ENCODE measurements at places on chromosomes 1 and 21.

DNA sequence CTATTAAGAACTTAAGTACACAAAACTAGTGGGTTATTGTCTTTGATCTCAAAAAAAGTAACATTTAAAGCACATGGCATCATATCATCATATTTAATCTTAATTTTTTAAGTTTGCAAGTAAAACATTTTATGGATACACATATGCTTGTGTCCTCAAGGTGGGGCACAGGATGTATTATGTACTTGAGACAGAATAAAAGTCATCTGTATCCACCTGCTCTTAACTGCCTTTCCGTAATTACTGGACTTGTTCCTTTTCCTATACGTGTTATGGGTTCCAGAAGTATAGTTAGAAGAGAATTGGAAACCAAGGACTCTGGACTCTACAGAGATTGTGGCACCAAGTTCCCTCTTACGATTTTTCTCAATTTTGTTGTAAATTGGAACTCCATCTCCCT, 79.4 kb downstream of the FCRL5 start:
- no peak for DNase-seq

GRCh38 chr1:89953131-89953626, 41.7 kb upstream of the ZNF326 start:
- DNase-seq = peak; percentile 62

DNA sequence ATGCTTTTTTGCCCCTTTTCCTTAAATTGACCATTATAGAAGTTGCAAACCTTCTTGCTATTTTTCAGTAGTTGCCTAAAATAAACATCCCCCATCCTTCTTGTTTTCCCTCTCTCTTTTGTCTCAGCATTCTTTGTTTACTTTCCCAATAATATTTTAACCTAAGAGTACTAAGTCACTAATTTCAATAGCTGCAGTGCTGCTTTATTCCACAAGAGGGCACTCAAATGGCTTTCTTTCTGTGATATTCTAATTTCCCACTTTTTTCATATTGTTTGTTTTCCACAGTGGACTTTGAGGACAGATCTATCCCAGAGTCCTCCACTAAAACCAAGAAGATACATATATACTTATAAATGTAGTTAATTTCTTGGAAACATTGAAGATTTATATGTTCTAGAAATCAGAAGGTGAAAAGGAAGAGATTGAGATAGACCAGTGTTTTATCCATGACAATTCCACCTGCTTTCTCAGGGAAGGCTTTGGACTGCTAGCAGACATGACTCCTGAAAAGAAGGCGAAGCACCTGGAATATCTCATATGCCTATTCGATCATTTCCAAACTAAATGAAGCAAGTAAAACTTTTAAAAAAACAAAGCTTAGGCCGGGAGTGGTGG, 104.8 kb upstream of the GRIK1 start:
- DNase-seq = peak; percentile 8

GRCh38 chr1:113579256-113580018, 179.8 kb downstream of the PHTF1 start:
- DNase-seq = peak; percentile 23

DNA sequence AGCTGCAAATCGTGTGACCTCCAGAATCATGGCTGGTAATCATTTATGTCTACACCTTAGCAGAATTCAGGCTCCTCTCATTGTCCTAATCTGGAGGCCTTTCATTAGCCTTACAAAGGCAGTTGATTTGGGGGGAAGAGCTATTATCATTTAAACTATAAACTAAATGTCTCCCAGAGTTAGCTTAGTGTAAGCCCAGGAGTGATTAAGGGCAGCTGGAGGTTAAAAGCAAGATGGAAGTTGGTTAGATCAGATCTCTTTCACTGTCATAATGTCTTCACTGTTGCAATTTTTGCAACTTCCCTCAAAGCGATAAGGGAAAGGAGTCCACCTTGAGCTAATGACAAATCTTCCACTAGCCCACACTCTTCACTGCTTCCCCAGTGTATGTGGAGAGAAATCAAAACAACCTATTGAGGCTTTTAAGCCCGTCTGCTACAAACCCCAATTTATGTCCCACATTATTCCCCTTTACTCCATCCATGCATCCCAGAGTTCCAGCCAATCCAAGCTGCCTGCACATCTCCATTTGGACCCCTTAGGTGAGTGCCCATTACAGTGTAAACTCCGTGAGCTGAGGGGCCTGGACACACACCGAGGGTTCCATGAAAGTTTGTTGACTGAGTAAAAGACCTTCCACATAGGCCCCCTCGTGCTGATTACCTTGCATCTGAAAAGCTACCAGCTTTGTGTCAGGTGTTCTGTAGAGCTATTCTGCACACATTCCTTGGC, 61.5 kb upstream of the KLHDC7A start:
- DNase-seq = no peak

DNA sequence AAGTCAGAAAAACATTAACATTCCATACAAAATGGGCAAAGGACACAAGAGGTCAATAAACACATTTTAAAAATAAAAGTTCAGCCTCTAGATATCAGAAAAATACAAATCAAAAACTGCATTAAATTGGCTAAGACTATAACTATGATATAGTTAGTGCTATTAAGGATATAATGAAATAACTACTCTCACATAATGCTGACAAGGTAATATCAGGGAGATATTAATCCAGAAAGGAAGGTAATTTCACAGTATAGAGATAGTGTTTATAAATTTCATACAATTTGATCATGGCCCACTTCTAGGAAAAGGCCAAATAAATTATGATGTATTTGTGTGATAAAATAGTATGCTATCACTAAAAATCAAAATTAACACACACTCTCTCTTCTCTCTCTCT, 61.8 kb downstream of the LBR start:
- DNase-seq = no peak

DNA sequence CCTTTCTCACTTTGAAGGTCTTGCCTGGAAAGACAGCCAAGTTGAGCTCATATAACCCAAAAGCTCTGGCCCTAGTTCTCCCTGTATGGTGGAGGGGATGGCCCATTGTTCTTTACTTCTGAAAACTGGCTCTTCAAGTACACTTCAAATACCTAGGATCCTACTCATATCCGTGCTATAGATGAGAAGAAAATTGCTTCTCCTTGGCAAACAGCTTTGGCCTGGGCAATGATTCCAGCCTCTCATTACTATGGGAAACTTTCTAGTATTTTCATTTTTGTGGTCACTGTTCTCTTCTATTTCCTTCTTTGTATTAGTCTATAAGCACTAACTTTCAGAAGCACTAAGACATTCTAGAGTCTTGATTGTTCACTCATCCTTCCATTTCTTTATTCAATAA, 53.7 kb downstream of the ZNF697 start:
- no peak for DNase-seq

GRCh38 chr1:95022644-95022926, 50.2 kb downstream of the ALG14 start:
- DNase-seq = no peak

DNA sequence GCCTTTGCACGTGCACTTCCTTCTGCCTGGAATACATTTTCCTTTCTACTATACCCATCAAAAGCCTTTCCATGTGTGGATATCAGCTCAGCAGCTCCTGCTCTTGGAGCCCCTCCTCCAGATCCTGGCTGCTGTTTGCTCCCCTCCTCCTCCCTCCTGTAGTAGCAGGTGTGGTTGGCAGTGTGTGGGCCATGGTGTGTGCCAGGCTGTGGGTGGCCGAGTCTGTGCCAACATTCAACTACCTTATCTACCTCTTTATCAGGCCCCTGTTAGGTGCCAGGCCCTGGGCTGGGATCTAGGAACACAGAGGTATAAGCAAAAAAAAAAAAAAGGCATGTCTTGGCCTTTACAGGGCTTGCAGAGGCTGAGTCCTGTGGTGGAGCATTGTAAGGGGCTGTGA, 180.6 kb upstream of the JUN start:
- no peak for DNase-seq

DNA sequence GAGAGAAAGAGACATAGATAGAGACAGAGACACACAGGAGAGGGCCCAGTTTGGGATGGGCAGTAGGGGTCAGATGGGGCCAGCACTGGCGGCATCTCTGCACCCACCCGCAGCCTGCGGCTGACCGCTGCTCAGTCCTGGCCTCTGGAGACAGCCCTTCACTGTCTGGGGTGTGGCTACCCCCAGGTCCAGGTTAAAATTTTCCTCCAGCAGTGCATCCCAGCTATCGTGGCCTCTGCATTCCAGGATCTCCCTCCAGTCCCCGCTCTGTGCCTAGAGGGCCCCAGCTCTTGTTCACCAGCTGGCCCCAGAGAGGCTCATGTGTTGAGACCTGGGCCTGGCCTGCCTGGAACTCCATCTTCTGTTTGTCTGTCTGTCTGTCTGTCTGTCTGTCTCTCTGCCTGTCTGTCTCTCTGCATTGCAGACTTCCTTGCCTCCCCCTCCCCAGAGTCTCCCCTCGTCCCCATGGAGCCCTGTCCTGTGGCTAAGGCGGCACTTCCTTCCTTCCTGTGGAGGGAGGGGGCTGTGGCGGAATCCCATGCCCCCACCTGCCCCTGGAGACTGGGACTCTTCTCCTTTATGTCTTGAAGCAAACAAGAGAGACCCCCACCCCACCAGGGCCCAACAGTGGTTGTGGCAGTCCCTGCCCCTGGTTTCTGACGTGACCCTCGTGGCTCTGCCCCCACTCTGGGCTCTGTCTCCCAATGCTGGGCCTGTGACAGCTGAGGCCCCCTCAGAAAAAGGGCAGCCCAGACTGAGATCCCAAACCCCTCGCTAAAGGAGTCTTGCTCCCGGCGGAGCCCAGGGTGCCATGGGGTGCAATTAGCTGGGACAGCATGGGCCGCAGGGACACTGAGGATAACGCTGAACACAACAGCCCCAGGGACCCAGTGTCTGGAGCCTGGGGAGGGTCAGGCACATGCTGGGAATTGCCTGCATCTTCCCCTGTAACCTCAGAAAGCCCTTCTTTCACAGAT, 241.8 kb downstream of the NPHP4 start:
- no peak for DNase-seq

- DNase-seq = no peak
Observed at GRCh38 chr1:8892026-8892425, 13.5 kb upstream of the ENO1 start.

GRCh38 chr1:212769459-212770167, 22.0 kb downstream of the NSL1 start:
- no peak for DNase-seq

DNA sequence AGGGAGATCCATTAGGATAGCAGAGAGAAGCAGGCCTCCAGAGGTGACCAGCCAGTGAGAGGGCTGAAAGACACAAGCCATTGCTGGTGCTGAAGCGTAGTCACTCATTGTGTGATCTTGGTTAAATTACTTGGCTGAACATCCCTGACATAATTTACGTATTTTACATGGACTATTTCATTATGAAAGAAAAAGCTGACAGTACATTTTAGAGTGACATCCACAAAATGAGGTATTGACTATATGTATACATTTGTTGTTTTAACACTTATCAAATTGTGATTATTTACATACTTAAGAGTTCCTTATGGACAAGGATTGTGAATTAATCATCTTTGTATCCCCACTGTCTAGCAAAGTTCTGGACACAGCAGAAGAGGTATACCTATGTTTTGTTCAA, 14.9 kb downstream of the DESI2 start:
- DNase-seq = no peak

- DNase-seq = no peak
Observed at GRCh38 chr21:44632067-44632466, 5.1 kb upstream of the KRTAP10-10 start.

DNA sequence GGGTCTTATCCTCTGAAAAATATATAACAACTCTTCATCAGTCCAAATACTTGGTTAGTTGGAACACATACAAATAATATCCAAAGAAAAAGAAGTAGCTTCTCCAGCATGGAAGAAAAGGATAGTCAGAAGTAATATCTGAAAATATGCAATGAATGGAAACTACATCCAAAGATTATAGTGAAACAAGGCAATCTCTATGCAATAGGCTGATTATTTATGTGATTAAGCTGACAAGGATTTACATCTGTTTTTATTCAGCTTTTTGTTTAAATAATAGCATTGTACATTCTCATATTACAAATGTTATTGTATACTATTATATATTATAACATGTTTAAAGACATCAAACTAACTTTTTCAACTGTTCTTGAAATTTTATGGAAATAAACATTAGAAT, 15.3 kb upstream of the TGFBR3 start:
- DNase-seq = no peak

- no peak for DNase-seq
Observed at GRCh38 chr1:218573925-218574324, 228.8 kb downstream of the TGFB2 start.

- no peak for DNase-seq
Observed at GRCh38 chr1:70542856-70543255, 131.8 kb downstream of the CTH start.

- no peak for DNase-seq
Observed at GRCh38 chr1:37951783-37952624, 5.2 kb upstream of the INPP5B start.

GRCh38 chr1:213417846-213418245, 366.8 kb downstream of the RPS6KC1 start:
- no peak for DNase-seq

DNA sequence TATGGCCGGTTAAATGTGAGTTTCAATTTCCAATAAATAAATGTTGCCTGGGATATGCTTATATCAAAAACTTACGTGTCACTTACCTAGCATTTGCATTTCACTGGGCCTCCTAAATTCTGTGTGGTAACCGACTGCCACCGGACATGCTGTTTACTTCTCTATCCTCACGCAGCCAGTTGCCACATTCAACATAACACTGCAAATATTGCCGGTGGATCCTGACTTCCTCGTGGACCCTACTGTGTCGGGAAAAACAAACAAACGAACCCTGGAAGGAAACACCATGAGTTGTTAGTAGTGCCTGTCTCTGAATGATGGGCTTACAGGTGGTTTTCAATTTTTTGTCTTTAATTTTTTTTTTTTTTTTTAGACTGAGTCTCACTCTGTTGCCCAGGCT, 54.1 kb downstream of the RIPK4 start:
- no peak for DNase-seq

DNA sequence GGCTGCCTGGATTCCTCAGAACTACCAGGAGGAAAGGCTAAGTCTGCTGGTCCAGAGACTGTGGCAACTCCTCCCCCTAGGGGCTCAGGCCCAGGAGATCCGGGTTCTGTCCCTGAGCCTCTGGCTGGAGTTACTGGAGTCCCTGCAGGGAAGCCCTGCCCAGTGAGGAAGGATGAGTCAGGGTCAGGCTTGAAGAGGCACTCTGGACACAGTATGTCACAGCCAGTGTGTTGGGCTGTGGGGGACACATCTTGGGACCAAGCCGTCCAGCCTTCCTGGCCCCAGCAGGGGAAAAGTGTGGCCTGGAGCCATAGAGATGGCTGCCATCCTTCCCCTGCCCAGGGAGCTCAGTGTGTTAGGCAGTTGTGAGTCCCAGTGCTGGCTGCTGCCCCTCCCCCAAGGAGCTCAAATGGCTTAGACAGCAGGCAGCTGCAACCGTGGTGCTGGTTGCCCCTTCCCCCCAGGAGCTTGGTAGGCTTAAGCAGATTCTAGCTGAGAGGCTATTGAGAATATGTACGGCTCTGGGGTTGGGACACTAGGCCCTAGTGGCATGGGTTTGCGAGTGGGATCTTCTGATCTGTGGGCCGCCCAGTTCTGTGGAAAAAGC, 28.2 kb upstream of the RABGAP1L start:
- no peak for DNase-seq

- no peak for DNase-seq
Observed at GRCh38 chr1:157697781-157698569, 2.6 kb downstream of the FCRL3 start.

GRCh38 chr1:67405473-67406245, 24.5 kb downstream of the SERBP1 start:
- DNase-seq = no peak

Data from astrocyte of the cerebellum (primary cell).